Spleen (tissue), 13 donors: ENCODE measurements at places on chromosomes 16 and 17. TPM values are rescaled to one million over a fixed set of nuclear protein-coding genes. Genes with fewer than 3 reads are reported as not detected.

C17orf50 gene
- not detected for total RNA-seq

GRCh38 chr17:6924208-6924607 lies 71.6 kb upstream of the ALOX12 start:
- DNase-seq: no peak

- DNase-seq: no peak
These were observed 448.6 kb downstream of the CA10 start for GRCh38 chr17:51709694-51710633.

- no peak for DNase-seq
These were observed 11.7 kb downstream of the NKIRAS2 start for GRCh38 chr17:42031584-42031983.

GRCh38 chr17:65666876-65667321 lies 105.5 kb upstream of the AXIN2 start:
- DNase-seq: no peak

- no peak for DNase-seq
These were observed 24.8 kb upstream of the RCVRN start for GRCh38 chr17:9929871-9930270.

DNA sequence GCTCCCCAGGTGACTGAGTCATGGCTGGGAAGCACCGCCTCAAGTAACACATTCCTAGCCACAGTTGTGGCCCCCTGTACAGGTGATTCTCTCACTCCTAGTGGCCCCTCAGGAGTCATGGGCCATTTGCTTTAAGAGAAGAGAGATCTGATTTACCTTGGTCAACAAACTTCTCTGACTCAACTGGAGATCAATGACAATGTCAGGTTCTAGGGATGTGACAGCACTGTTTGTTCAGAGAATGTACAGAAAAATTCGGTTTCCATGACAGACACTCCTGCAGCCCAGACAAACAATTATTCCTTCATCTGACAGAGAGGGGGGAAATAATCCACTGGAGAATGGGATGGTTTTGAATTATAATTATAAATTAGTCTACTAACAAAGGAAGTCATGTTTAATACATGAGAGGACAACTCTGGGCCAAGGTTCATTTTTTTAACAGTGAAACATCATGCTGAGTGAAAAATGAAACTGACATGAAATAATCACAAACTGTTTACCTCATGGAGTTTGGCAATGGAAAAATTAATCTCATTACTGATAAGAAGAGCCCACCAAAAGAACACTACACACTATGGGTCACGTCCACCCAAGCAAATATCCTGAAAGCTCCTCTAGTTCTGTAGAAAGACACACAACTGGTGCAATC lies 9.7 kb downstream of the ERN1 start:
- DNase-seq: no peak

- no peak for DNase-seq
These were observed 4.5 kb upstream of the ITGAX start for GRCh38 chr16:31350275-31351005.
